Esophagus muscularis mucosa (tissue), 4 donors: ENCODE measurements at places on chromosomes 1 and 21.

DNA sequence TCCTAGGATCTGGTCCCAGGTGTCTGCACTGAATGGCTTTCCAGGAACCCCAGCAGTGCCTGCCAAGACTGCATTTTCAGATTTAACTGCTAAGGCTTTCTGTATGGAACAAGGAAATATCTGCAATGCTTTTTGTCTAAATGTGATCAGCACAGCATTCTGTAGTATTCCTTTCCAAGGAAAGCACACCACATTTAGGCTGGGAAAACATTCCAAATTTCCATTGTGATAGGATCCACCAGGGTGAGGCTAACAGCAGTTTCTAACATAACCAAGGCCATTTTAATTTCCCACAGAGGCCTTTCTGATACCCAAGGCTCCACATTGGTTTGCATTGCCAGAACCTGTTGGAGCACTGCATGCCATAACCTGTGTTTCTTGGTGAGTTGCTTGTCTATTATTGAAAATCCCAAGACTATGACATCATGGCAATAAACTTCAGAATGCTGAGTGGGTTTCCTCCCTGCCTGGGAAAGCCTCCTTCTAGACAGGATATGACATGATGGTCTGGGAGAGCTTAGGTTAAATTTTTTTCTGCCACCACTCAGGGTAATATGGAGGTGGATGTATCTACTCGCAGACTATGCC lies 23.3 kb upstream of the PTGFRN start:
- no peak for DNase-seq

DNA sequence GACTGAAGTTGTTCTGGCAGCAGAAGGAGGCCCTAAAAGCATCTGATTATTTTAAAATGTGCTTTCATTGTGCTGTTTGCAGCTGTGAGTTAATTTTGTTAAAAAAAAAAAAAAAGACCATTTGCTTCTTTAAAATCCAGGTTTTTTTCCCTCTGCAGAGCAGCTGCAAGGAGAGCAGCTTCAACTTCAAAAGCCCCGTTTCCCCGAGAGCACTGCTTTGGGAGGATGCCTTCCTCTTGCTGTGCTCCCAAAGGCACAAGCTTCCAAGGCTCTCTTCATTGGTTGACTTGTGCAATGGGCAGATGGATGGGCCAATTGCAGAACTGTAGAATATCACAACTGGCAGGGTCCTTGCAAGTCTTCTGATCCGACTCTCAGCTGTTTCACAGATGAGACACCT lies 459.2 kb upstream of the PKN2 start:
- DNase-seq: no peak

- DNase-seq: no peak
These were observed 51.5 kb downstream of the ELK4 start for GRCh38 chr1:205580140-205580922.

DNA sequence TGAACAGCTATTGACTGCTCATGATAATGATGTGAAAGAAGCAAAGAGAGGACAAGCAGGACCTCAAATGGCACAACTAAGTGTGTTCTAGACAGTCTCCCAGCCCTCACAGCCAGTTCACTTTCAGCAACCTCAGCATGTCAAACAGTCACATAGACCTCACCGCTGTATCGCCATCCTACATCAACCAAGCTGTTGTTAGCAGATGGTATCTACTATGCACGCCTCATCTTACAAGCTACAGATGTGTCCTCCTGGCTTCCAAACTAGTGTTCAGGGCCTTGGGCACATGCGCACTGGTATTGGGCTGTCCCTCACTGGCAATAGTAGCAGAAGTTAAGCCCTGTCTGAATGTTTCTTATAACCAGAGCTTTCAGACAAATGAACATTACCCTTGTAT lies 28.4 kb downstream of the EVI5 start:
- no peak for DNase-seq
